Hair follicular keratinocyte (primary cell): ENCODE measurements at places on chromosomes 2 and 18. TPM values are rescaled to one million over a fixed set of nuclear protein-coding genes. Genes with fewer than 3 reads are reported as not detected.

APCDD1 gene
- 1.6 and 4.6 TPM in 2 replicates for total RNA-seq

UGT1A3 gene
- not detected in 2 replicates for total RNA-seq

ALPI gene
- not detected in 2 replicates for total RNA-seq

TFCP2L1 gene
- total RNA-seq, result 11.2 and 16.7 TPM in 2 replicates

ACMSD gene
- total RNA-seq, result not detected in 2 replicates

SH3RF3 gene
- 0.57 and 0.86 TPM in 2 replicates for total RNA-seq

NYAP2 gene
- total RNA-seq, result not detected in 2 replicates

UGT1A8 gene
- total RNA-seq, result not detected in 2 replicates

NOSTRIN gene
- total RNA-seq, result not detected in 2 replicates
